ENCODE measurements at places on chromosomes 6 and 20.

DNA sequence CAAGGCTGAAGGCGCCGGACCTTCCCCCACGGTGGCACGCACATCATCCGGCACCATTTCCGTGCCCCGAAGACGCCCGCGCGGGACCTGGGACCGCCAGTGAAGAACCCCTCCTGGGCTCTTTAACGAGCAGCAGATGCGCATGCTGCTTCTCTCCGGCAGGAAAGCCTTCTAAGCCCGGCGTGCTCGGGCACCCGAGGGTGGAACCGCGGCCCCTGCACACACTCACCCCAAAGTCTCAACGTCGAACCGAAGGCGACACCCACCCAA, 240 bp downstream of the FOXQ1 start:
- DNase-seq: no peak

GRCh38 chr6:19757036-19757435, 80.1 kb upstream of the ID4 start:
- DNase-seq: no peak

DNA sequence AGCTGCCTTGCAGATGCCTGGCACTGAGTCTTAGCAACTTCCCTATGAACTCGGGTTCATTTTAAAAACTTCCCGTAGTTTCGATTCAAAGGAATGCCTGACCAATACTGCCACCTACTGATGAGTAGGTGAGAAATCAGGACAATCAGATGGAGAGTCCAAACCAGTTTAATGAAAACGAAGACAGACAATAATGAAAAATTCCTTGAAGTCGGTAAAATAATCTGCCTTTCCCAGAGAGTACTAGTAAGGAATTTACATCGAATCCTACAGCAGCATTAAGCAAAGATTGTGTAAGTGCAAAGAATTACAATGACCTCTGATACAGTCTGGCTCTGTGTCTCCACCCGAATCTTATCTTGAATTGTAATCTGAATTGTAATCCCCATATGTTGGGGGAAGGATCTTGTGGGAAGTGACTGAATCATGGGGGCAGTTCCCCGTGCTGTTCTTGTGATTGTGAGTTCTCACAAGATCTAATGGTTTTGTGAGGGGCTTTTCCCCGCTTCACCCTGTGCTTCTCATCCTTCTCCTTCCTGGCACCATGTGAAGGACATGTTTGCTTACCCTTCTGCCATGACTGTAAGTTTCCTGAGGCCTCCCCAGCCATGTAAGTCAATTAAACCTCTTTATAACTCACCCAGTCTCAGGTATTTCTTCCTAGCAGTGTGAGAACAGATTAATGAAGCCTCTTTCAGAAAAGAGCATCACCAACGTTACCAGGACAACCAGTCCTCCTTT, 134.4 kb downstream of the ARHGAP18 start:
- DNase-seq: no peak

DNA sequence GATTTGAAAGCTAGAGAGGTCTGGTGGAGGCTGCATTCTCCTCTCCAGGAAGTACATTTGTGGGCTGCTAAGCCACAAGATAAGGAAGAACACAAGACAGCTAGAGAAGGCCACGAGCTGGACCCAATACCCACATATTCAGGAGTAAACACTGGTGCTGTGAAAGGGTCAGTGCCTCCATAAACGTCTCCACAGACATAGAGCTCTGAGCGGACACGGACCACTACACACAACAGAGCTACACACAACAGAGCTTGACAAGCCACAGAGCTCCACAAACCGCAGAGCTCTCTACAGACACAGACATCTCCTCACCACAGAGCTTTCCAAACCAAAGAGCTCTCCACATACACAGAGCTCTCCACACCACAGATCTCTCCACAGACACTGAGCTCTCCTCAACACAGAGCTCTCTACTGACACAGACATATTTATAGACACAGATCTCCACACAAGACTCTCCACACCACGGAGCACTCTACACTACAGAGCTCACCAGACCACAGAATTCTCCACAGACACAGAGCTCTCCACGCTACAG, 51.9 kb downstream of the ERMARD start:
- DNase-seq: no peak

DNA sequence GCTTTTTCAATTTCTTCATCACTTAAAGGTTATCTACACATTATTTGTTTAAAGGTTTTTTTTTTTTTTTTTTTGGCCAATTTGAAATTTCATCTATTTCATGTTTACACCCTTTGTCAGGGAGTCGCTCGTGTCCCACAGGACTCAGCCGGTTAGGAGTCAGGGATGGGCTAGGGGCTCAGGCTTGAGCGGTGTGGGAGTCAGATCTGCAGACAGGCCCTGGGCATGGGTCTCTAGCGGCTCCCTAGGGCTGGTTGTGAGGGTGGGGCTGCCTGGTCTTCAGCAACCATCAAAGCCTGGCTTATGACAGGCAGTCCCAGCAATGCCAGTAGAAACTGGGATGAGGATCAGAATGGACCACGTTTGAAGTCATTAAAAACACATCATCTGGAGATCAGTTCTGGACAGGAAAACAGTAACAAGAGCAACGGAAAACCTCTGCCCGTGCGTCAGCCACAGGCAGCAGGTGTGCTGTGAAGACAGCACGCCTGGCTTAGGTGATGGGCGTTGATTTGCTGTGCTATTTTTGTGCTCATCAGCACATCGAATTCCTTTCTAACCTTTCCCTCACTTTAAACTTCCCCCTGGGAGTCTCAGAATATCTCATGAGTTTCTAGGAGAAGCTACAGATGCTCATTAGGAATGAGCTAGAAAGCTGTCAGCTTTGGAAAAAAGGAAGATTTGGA, 91.3 kb upstream of the MPC1 start:
- no peak for DNase-seq

DNA sequence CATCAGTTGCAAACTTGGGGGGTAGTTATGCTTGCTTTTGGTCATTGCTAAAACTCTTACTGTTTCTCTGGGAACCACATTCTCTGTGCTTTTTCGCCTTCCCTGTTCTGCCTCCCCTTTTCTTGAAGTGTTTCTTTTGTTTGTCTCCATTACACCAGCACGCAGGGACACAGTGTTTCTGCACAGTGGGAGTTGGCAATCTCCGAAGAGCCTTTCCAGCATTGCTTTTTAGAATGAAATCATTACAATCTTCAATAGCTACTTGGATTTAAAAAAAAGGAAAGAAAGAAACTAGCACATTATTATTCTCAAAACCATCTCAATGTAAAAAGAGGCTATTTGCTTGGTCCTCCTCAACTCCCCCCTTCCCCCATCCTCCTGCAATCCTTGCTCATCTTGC, 536.7 kb upstream of the MMS22L start:
- DNase-seq: no peak

GRCh38 chr6:38161754-38162492, 342.4 kb downstream of the ZFAND3 start:
- no peak for DNase-seq

- DNase-seq: no peak
These were observed 515.2 kb upstream of the JARID2 start for GRCh38 chr6:14730654-14731053.

- DNase-seq: no peak
These were observed 48.7 kb upstream of the SRSF6 start for GRCh38 chr20:43408848-43409576.

DNA sequence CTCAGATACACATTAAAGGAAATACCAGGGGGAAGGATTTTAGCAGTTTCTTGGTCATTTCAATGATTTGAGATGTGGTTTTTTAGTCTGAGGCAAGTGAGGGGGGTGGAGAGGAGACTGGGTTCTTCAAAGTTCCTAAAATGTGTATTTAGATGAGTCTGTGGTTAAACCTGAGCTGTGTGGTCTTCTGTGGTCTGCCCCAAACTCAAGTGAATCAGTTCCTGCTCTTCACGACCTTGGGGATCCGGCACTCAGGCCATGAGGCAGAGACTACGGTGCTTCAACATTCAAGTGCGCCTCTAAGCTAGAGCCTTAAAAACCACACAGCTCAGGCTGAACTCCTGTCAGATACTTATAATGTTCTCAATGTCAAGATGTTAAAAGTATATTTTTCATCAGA, 406.7 kb downstream of the LMBRD1 start:
- no peak for DNase-seq

DNA sequence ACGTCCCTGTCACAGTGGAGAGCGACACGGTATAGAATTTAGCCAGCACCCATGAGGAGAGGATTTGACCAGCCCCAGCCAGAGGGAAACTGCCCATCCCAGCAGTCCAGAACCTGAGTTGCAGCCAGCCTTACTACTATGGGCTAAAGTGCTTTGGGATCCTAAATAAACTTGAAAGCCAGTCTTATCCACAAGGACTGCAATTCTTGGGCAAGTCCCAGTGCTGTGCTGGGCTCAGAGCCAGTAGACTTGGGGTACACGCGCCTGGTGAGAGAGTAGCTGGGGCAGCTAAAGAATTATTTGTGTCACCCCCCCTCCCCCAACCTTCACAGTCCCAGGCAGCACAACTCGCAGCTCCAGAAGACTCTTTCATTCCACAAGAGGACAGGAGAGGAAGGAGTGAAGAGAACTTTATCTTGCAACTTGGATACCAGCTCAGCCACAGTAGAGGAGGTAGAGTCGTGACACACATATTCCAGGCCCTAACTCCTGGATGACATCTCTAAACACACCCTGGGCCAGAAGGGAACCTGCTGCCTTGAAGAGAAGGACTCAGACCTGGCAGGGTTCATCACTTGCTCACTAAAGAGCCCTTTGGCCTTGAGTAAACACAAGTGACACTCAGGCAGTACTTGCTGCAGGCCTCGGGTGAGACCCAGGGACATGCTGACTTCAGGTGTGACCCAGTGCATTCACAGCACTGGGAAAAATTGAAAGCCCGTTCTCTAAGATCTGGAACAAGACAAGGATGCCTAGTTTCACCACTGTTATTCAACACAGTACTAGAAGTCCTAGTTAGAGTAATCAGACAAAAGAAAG, 100.3 kb downstream of the REV3L start:
- no peak for DNase-seq

- DNase-seq: no peak
These were observed 11.5 kb downstream of the NFKBIL1 start for GRCh38 chr6:31558631-31559500.

DNA sequence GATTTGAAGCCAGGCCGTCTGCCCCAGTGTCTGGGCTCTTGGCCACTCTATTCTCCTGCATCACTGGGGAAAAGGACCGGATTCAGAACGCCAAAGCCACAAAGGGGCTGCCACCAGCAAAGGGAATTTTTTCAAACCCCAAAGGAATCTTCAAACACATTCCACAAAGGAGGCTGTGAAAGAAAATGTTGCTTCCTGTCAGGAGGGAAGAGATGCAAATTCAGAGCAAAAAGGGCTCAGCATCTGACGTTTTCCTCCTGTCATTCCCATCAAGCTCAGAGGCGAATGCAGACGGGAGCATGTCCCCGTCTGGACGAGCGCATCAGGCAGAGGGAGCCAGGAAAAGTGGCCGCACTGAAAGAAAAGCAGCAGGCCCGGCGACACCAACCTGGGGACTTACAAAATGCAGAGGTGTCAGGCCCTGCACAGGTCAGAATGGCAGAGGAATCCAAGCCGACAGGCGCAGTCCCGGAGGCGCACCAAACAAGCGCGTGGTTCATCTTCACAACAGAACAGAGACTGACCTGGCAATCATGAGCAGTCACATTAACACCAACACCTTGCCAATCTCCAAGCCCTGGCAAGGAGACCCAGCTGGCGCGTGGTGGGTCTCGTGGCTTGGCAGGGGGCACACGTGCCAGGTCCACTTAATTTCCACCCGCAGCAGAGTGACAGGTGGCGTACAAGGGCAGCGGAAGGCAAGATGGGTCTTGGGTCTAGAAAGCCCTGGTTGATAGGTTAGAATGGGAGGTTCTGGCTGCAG, 62.8 kb downstream of the GRM4 start:
- no peak for DNase-seq

- DNase-seq: no peak
These were observed 160.7 kb downstream of the ZFAND3 start for GRCh38 chr6:37980222-37980595.

DNA sequence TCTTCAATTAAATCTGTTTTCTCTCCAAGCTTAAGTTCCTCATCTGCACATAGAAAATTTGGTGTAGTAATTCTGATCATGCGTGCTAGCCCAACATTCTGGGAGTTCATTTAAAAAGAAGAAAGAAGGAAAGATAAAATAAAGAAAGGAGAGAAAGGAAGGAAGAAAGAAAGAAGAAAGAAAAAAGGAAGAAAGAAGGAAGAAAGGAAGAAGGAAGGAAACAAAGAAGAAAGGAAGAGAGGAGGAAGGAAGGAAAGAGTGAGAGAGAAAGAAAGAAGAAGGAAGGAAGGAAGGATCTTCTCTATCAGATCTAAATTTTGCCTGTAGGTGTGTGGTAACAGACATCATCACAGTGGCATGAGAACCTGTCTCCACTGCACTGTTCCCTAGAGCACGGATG, 16.2 kb downstream of the SLPI start:
- no peak for DNase-seq

GRCh38 chr20:54172856-54173652, 732 bp downstream of the CYP24A1 start:
- DNase-seq: no peak

DNA sequence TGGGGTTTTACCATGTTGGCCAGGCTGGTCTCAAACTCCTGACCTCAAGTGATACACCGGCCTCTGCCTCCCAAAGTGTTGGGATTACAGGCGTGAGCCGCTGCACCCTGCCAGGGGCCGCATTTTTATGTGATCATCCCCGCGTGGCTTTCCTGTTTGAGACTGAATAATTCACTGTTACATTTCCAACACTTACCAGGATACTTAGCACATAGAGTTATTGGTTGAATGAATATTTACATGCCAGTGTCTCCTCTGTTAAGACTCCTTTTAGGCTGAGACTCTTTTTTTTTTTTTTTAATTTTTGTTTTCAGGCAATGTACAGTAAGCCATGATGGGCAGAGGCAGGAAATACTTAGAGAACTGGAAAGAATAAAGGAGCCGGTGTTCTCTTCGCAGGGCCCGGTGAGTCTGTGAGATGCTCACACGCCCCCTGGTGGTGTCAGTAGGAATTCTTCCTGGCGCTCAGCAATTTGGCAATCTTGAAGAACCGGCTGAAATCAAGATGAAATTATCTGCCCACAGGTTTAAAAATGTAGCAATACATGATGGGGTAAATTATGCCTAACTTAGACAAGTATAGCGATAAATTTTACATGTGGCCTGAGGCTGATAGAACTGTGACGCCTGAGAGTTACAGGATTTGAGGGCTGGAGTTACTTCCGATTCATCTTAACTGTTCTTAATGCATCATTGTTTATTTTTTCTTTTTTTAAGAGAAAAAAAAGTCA, 7.6 kb upstream of the RNF114 start:
- DNase-seq: peak; percentile 80

GRCh38 chr20:25308671-25309394, 60.9 kb downstream of the PYGB start:
- DNase-seq: no peak

DNA sequence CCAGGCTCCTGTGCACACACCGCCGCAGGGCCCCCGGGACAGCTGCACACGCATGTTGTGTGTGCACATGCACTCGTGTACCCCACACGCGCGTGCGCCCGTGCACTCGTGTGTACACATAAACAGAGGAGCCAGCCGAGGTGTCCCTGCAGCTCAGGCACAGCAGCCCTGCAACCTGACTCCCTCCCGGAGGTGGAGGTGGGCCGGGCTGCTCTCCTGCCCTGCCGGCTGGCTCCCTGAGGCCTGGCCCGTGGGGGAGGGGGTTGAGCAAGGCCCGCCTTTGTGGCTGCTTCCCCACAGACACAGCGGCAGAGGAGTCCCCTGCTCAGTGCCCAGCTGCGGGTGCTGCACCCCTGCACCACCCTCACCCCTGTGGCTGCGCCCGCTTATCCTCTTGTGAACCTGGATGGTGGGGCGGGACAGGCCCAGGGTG, 624 bp downstream of the RBBP8NL start:
- DNase-seq: no peak

- no peak for DNase-seq
These were observed 44.8 kb upstream of the CTAGE9 start for GRCh38 chr6:131755597-131755996.

GRCh38 chr20:39245685-39246311, 283.7 kb downstream of the DHX35 start:
- no peak for DNase-seq

GRCh38 chr6:13273931-13274706, 54.2 kb downstream of the TBC1D7 start:
- DNase-seq: no peak
